ENCODE measurements at places on chromosomes 6 and 20.

GRCh38 chr20:38608188-38608587 is 6.6 kb downstream of the ARHGAP40 start:
- no peak for DNase-seq

DNA sequence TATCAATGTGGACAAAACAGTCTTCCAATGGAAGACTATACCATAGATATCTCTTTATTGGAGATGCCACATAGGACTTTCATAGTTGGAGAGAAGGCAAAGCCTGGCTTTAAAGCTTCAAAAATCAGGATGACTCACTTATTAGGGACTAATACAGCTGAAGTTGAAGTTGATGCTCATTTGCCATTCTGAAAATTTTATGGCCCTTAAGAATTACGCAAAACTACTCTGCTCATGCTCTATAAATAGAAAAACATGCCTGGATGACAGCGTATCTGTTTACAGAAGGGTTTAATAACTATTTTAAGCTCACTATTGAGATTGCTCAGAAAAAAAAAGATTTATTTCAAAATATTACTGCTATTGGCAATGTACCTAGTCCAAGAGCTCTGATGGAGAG is 155.5 kb upstream of the DST start:
- no peak for DNase-seq

DNA sequence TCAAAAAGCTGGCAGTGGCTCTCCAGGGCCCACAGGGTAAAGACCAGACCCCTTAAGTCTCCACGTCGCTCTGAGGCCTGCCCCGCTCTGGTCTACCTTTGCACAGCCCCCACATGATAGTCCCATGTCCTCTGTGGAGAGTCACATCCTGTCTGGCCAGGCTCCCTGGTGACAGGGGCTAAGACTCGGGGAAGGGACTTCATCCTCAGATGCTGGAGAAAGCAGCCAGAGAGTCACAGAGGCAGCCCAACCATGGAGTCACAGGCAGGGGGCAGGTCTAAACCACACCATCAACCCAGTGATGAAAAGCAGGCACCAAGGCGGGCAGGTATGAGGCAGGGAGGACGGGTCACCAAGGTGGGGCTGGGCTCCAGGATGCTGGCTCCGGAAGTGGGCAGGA is 62.2 kb downstream of the SLC22A23 start:
- no peak for DNase-seq

- DNase-seq: no peak
These were observed 105.0 kb upstream of the BEND6 start for GRCh38 chr6:56849896-56850295.

DNA sequence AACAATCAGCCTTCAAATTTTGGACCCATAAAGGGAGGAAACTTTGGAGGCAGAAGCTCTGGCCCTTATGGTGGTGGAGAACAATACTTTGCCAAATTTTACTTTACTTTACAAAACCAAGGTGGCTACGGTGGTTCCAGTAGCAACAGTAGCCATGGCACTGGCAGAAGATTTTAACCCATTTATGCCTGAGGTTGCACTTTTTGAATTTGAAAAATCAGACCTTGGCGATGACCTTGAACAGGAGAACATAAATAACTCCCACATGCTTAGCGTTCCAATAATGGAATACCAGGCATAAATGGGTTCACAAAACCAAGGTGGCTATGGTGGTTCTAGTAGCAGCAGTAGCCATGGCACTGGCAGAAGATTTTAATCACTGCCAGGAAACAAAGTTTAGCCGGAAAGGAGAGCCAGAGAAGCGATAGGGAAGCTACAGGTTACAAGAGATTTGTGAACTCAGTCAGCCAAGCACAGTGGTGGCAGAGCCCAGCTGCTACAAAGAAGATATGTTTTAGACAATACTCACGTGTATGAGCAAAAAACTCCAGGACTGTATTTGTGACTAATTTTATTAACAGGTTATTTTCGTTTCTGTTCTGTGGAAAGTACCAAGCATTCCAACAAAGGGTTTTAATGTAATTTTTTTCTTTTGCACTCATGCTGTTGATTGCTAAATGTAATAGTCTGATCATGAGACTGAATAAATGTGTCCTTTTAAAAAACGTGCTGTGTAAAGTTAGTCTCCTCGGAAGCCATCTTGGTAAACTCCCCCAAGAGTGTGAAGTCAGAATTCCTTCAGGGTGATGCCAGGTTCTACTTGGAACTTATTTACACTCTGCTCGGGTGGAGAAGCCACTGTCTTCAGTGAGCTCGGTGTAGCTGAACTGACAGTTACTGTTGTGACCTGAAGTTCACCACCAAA is 6.7 kb downstream of the SFT2D1 start:
- no peak for DNase-seq

GRCh38 chr20:4953881-4954280 is 47.4 kb downstream of the SLC23A2 start:
- no peak for DNase-seq

GRCh38 chr6:2196079-2196679 is 49.2 kb downstream of the GMDS start:
- no peak for DNase-seq

DNA sequence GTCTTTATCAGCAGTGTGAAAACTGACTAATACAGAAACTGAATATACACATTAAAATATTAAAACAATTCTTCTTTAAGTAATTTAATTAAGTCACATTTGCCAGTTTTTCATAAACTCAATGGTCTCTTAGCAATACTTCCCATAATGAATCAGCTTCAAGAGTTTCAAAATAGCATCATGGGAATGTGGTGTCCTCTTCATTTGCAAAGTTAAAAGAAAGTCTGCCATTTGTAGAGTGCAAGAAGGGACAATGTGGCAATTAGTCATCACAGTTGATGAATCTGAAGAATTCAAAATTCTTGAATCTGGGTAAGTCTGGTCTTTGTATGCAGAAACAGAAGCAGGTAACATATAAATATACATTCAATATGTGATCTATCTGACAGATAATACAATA is 38.7 kb downstream of the SYNE1 start:
- DNase-seq: no peak

DNA sequence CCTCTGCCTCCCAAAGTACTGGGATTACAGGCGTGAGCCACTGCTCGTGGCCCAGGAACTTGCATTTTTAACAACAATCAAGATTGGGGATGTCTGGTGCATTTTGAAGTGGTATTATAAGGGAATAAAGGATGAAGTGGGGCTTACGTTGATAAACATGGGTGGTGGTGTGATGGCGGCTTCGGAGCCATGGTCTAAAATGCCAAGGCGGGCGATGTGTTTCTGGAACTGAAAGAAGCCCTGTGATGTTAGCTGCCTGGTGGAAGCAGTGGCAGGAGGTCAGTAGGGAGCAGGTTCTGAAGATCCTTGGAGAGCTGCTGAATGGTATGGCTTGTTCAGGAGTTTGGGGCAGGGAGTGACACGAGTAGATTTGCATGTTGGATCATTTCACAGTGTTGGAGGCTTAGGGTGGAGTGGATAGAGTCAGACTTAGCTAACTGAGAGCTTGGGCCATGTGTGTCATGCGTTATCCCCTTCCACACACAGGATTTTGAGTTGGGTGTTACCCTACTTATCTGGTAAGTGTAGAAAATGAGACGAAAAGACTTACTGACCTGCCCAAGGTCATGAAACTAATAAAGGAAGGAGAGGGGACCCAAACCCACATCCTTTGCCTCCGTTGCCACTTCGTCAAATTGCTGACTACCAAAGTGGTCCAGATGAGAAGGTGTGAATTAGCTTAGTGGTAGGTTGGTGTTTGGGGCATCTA is 1.5 kb downstream of the NELFCD start:
- no peak for DNase-seq

GRCh38 chr20:4299773-4300172 is 284.4 kb upstream of the RNF24 start:
- DNase-seq: no peak

DNA sequence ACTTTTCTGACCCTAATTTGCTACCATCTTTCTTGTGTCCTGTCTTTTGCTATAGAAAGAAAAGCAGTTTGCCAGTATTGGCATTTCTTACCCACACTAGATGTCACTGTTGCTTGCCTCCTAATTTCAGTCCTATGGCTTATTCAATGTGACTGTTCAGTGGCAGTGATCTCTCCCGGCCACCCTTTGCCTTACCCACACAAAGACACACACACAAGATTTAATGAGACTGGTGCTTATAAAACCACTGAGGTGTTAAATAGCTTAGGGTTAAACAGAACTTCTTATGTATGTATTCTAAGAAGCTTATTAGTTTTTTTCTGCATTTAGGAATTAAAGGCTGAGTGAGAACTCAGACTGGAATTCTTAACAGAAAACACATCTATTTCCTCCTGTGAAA is 233.6 kb upstream of the ASCC3 start:
- DNase-seq: no peak

GRCh38 chr6:130560231-130560630 is 194.4 kb downstream of the TMEM200A start:
- no peak for DNase-seq

DNA sequence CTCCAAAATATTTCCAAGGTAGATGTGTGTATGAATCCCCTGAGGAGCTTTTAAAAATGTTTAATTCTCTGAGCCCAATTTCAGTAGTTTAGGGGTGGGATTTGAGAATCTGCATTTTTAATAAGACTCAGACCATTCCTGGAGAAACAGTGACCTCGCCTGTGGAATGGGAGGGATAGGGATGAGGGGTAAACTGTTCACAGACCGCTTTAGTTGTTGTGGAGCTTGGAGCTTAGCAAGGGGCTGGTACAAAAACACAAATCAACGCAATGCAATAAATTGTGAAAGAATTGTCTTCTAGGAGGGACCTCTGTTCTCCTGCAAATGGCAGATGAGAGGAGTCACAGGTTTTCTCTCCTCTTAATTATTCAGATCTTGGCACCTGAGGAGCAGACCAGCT is 239.3 kb upstream of the SULF2 start:
- DNase-seq: no peak

- DNase-seq: no peak
These were observed 28.9 kb downstream of the EIF2S2 start for GRCh38 chr20:34083137-34083536.

GRCh38 chr20:62999580-62999979 is 7.2 kb downstream of the BHLHE23 start:
- DNase-seq: no peak

GRCh38 chr6:91708534-91708933 is 1121.7 kb upstream of the MAP3K7 start:
- DNase-seq: no peak

DNA sequence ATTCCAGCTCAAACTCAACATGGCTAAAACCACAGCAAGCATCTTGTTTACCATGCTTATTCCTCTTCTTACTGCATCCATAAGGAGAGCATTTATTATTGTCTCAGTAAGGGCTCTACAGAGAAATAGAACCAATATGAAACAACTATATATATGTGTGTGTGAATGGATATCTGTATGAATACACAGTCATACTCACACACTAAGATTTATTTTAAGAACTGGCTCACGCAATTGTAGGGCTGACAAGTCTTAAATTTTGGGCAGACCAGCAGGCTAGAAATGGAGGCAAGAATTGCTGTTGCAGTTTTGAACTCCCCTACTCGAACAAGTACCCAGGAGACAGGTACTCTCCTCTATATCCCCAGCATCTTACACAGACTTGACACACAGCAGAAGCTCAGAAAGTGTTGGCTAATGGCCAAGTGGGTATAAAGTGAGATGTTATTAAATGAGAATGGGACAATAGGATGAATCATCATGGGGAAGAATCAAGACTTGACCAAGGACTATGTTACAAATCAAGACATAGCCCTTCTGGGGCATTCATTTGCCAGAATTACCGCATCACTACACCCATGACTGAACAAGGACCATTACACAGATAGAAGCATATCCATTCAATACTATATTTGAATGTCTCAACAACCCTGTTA is 13.0 kb downstream of the ZHX3 start:
- DNase-seq: no peak

DNA sequence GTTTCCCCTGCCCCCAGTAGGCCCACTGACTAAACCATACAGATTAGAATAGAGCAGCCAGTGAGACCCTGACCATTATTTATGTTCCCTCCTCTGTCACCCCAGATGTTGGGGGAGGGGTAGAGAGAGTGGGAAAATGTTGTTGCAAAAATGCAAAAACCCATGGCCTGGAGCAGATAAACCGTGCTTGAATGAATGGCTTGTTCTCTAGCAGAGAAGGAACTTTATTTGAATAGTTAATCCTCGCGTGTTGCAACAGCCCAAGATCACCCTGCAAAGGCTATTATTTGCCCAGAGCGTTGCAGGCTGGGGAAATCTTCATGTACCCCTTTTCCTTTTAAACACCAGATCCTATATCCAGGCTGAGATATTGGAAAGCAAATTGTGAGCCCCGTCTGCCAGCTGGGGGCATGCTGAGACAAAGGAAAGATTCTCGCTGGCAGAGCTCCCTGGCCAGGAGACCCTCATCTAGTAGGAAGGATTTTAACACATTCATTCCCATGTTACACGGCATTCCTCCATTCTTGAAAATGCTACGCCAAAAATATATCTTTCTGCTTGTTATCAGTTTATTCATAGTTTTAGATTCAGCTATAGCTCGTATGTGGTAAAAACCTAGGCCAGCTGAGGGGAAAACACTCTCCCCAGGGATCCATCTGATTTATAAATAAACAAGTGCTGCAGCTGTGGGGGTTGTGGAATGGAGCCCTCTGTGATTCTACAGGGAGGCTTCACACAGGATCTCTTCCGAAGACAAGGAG is 53.0 kb downstream of the LINC00237 start:
- DNase-seq: no peak

DNA sequence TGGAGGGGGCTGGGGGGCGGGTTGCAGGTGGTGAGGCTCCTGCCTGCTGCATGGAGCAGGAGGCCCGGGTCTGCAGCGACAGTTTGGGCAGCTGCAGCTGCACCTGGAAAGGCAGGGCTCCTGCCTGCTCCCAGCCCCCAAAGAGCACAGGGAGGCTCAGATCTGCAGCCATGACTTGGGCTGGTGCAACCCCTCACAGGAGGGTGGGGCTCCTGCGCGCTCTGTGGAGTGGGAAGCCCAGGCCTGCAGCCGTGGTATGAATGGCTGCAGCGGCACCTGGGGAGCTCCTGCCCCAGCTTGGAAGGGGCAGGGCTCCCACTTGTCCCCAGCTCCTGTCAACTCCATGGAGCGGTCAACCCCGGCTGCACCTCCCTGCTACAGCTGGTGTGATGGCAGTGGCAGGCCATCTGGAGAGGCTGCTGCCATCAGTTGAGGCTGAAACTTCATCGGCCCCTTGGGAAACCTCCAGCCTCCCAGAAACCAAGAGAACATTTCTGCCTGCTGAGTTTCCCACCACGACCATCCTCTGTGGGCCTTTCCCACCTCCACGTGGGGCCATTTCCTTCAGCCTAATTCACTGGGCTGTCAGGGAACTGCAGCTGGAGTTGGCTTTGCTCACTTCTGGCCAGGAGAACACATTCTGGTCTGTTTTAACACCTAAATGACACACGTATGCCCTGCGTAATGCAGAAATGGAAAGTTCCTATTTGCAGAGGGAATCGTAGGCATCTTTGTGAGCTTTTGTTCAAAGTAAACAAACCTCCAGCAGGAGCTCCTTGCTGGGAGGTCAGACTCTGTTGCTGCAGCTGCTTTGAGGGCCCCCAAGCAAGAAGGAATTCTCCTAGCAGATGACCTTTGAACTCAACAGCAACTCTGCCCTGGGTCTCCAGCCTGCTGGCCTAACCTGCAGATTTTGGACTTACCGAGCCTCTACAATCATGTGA is 429.0 kb downstream of the PREX1 start:
- DNase-seq: no peak
